ENCODE measurements at places on chromosomes 12 and 14.

- DNase-seq, result peak; percentile 77
Observed at GRCh38 chr14:67819563-67820421, at the start of gene RAD51B. RAD51B (plus strand) TSS chr14:67819779.

DNA sequence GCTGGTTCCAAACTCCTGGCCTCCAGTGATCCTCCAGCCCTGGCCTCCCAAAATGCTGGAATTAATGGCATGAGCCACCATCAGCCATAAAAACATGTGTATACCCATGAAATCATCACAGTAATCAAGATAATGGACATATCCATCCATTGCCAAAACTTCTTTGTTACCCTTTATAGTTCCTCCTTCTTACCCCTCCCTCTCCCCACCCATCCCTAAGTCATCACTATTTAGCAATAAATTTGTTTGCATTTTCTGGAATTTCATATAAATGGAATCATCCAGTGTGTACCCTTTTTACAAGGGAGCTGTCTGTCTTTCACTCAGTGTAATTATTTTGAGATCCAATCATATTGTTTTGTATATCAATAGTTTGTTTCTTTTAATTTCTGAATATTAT, 42.4 kb downstream of the RPH3A start:
- DNase-seq, result no peak

DNA sequence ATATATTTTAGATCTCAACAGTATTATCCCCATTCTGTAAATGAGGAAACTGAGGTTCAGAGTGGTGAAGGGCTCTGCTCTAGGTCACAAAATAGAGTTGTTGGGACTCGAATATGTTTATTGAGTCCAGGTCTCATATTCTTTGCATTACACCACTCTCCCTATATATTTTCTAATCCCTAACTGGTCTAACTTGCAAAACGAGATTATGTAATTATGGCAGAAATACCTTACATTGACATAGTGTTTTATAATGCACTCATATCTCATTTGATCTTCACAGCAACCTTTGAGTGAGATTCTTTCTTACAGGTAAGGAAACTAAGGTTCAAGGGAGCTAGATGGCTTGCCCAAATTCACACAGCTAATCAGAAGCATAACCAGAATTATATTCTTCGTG, 106.9 kb upstream of the LRIG3 start:
- DNase-seq, result no peak

DNA sequence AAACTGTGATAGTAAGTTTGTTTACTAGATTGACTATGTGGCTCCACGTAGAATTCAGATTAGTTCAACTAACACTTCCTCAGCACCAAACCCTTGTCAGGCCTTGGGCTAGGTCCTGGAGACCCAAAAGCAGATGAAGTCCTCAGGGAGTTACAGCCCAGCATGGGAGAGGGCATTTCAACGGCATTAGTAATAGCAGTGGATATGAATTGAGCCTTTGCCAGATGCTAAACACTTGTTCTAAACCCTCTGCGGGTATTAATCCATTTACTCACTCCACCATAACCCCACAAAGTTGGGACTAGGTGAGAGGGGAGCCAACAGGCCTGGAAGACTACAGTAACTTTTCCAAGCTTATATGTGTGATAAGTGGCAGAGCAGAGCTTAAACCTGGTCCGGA, 714.6 kb downstream of the DIO2 start:
- DNase-seq, result no peak

DNA sequence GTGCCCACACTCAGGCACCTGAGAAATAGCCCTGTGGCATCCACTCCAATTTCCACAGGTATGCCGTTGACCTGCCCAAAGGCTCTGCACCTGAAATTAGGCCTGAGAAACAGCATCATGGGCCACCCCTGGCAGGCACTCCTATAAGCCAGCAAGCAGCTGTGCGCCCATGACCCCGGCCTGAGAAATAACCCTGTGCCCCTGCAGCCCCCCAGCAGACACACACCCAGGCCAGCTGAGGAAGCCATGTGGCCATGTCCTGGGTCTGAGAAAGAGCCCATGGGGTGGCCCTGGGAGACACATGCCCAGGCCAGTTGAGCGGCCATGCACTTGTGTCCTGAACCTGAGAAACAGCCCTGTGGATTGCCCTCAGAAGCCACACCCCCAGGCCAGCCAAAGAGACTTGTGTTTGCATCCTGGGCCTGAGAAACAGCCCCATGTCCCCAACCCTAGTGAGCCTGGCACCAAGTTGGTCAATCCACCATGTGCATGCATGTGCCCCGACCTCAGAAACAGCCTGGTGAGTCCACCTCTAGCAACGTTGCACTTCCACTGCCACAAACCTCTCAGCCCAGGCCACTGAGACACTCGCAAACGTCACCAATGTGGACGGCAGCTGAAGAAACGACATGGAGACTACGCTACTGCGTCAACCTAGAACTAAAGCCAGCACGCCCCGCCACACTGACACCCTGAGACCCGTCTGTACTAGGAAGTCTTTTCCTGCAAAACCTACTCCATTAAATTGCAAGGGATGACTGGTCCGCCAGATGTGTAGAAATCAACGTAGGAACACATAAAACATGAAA, 411.9 kb downstream of the TMEM121 start:
- no peak for DNase-seq

DNA sequence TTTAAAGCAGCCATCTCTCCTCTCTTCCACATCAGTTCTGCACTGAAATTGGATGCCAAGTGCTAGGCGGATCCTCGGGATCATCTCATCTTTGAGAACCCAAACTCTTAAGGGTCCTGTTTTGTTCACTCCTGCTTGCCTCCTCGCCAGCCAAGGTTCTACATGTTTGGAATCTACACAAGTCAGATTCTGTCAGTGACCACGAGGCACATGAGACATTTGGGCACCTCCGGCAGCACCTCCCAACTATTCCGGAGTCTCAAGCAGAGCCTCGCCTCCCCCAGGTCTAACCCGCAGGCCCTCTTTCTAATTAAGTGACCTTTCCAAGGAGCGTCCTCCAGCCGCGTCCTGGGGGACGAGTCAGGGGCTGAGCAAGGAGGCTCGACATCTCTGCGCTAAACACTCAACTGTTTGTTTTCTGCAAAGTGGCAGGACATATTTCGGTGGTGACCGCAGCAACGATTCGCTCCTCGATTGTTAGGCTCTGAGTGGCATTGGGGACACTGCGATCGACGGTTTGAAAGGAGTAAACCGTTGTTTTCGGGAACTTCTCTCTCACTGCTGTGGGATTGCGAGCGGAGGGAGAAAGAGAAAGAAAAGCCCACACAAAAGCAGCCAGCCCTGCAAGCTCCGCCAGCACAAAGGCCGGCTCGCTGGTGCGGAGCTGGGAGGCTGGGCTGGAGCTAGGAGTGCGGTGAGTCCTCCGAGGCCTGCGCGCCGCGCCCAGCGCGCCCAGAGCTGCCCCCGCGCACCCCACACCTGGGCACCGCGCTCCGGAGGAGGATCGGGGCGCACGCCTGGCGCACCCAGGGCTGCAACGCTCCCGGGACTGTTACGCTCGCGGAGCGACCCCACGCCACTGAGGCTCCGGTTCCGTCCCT, 640 bp downstream of the ARMH4 start:
- no peak for DNase-seq

DNA sequence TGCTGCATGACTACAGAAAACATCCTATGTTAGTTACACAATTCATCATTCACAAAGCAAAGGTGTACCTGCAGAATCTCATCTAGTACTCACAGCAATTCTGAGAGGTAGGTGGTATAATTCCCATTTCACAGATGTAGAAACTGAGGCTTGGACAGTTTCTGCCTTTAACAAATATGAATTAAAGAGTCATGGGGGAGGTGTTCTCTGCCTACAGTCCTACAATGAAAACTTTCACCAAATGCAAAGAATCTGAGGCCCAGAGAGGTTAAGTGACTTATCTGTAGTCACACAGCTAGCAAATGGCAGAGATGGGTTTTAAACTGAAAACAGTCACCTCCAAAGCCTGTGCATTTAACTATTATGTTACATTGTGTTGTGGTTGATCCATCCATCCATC, 171.6 kb upstream of the WSCD2 start:
- no peak for DNase-seq

DNA sequence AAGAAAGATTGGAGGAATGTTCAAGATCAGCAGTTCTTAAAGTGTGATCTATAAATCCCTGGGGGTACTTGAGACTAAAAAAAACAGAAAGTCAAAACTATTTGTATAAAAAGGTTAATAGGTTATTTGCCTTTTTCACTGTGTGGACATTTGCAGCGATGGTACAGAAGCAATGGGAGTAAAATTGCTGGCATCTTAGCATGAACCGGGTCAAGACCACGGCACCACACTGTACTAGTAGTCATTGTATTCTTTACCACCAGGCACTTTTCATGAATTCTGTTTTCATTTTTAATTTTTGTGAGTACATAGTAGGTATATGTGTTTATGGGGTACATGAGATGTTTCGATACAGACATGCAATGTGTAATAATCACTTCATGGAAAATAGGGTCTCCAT, 126.2 kb downstream of the IPO8 start:
- DNase-seq, result no peak

DNA sequence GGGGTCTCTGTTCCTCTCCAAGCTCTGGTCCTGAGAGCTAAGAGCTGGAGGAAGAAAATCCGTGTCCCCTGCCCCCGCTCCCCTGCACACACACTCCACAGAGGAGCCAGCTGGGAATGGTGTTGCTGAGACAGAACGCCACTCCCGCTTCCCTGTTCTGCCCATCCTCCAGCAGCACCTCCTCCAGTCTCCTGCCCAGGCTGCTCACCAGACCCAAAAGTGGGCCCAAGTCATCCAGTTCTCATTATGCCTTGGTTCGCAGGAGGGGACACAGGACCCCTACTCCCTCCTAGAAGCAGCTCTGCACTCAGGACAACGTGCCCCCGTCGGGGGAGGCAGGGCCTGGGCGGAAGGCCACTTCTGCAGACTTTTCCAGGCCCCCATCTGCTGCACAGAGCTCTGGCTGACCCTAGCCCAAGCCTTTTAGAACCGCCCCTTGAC, 830 bp upstream of the TRMT61A start:
- no peak for DNase-seq

GRCh38 chr12:114481200-114481535, 75.2 kb upstream of the TBX5 start:
- DNase-seq, result no peak

DNA sequence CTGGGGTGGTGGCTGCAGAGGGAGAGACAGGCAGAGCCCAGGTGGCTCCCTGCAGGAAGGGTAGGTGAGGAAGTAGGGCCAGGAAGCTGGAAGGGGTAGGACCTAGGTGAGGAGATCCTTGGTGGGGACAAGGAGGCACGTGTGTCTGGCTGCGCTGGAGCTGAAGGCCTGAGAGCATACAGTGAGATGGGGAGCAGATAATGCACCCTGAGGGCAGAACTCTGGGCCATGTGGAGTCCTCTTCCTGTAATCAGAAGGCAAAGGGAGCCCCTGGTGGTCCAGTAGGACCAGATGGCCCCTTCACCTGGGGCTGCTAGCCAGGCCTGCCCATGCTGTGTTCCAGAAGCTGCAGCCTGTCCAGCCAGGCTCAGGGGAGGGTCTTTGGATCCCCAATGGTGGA, 15.3 kb upstream of the KRT80 start:
- no peak for DNase-seq

DNA sequence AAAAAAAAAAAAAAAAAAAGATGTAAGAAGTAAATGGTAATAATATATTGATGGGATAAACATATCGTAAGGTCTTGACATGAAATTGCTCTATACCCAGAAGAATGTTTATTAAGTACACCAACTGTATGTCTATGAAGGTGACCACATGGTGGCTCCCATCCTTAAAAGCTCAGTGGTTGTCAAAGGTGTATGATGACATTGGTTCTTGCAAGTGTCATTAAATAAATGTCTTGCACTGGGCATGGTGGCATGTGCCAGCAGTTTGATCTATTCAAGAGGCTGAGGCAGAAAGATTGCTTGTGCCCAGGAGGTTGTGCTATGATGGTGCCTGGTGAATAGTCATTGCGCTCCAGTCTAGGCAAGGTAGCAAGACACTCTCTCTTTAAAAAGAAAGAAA, 10.4 kb downstream of the CCT2 start:
- no peak for DNase-seq

GRCh38 chr12:129162805-129163204, 309.5 kb downstream of the GLT1D1 start:
- no peak for DNase-seq

Data from activated T-cell treated with anti-CD3 and anti-CD28 coated beads for 1 hour (primary cell).